ENCODE measurements at places on chromosomes 1 and 21.

- DNase-seq: no peak
Measured at GRCh38 chr21:46126309-46127238, 28.7 kb downstream of the COL6A2 start.

GRCh38 chr21:42980312-42981213 is 6.2 kb downstream of the PKNOX1 start:
- DNase-seq: no peak

- DNase-seq: no peak
Measured at GRCh38 chr1:30197639-30198450, 525.5 kb downstream of the MATN1 start.

DNA sequence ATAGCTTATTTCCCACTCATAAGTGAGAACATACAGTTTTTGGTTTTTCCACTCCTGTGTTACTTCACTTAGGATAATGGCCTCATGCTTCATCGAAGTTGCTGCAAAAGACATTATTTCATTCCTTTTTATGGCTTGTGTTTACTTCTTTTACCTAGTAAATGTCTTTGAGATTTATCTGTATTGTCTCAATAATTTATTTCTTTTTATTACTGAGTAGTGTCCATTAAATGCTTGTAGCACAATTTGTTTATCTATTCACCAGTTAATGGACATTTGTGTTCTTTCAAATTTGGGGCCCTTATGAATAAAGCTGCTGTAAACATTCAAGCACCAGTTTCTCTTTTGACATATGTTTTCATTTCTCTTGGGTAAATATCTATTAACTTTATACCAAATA is 86.0 kb downstream of the UCHL5 start:
- DNase-seq: no peak

- DNase-seq: no peak
Measured at GRCh38 chr1:173330149-173330951, 123.2 kb upstream of the TNFSF4 start.

DNA sequence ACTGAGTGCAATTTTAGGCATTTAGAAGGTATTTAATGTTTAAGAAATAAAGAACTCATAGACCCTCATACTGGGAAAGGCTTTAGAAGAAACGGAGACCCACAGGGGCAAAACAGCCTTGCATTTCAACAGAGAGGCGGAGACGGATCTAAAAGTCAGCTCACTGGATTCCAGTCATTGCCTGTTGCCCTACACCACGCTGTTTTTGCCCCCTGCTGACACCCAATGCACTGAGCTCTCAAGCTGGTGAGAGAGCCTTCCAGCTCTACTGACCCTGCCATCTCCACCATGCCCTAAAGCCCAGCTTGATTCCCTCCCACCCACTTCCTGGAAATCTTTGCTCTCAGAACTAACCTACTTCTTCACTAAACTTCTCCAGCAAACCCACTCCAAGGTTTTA is 7.2 kb upstream of the TRAF3IP3 start:
- DNase-seq: no peak

DNA sequence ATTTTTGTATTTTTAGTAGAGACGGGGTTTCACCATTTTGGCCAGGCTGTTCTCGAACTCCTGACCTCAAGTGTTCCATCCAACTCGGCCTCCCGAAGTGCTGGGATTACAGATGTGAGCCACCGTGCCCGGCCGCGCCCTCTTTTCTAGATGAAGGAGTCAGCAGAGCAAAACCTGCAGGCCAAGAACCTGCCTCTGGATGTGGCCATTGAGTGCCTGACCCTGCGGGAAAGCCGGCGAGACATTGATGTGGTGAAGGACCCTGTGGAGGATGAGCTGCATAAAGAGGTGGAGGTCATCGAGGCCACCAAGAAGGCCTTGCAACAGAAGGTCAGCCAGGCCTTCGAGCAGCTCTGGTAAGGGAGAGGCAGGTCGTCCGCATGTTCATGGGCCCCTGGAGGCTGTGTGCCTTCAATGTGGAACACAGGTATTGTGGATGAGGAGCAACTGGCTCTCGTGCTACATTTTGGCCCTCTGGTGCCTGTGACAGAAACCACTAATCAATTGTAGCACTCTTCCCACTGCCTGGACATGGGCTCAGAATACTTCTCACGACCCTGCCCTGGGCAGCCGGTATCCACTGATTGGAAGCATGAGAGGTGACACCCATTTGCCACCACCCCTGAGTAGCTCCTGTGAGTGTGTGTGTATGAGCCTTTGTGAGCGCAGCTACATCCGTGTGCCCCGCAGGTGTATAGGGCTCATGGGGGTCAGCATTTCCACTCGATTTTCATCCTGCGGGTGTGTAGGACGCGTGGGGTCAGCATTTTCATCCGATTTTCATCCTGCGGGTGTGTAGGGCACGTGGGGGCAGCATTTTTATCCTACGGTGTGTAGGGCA is 2.0 kb downstream of the TEKT2 start:
- DNase-seq: no peak

DNA sequence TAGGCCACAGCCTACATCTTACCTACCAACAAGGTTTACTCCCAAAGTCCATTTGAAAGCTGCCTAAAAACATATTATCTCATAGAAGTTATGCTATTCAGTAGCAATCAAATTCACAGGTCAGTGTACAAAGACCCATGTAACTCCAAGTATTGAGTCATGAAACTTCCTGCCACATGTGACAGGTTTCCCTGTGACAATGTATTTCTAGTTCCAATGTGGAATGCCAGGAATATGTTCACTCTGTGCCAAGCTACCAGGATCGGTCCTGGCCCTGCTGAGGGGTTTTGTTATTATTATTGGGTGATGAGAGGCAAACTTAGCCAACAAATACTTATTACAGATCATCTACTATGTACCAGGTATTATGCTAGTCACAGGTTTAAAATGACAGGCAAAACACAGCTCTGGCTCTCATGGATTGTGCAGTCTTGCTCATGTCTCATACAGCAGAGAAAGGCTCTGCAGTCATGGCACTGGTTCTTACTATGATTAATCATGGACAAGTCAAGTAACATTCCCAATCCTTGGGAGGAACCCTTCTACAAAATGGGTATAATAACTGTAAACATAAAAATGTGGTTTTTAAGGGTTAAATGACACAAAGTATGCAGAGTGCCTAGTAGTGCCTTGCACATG is 22.5 kb downstream of the DPH5 start:
- no peak for DNase-seq

DNA sequence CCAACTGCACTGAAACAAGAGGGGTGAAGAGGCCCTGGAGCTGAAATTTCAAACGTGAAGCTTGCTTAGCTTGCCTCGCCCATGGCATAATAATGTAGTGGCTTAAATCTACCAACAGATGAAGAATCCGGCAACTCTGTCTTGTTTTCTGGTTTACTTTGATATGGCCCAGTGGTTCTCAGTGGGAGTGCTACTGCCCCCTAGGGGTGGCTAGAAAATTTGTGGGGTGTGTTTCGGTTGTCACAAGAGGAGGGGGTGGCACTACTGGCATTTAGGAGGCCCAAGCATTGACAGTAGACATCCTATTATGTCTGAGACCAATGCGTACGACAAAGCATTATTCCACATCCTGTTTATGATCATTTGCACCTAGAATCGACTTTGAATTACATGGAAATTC is 51.9 kb upstream of the C8B start:
- no peak for DNase-seq

DNA sequence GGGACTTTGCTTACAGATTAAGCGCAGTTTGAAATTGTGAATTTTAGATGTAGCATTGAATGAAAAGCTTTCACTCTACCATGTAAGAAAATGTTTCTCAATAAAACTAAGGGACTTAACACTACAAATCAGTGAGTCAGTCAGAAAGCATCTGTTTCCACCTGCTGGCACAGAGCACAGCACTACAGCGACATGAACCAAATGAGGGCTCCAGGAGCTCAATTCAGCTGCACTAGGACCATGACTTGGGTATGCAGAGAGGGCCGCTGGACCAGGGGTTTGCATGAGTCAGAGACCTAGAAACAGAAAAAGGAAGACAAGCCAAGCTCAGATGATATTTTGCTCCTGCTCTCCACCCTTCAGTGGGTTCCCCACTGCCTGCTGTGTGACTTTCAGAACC is 5.2 kb downstream of the SUSD4 start:
- no peak for DNase-seq

DNA sequence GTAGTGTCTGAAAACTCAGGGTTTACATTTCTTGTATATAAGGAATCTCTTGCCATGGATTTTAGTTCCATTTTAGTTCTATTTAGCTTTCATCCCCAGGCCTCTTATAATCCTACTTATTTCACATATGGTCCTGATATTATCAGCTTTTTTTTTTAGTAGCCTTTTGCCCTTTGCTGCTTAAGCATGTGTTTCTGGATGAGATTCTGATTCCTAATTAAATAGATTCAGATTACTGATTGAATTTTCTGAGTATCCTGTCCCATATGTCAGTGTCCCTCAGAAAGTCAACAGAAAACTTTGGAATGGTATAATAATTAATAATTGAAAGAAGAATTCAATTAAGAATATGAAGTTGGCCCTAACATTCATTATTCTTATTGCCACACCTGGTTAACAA is 134.7 kb upstream of the HOOK1 start:
- no peak for DNase-seq

- DNase-seq: no peak
Measured at GRCh38 chr1:66506393-66506687, 27.6 kb upstream of the SGIP1 start.

DNA sequence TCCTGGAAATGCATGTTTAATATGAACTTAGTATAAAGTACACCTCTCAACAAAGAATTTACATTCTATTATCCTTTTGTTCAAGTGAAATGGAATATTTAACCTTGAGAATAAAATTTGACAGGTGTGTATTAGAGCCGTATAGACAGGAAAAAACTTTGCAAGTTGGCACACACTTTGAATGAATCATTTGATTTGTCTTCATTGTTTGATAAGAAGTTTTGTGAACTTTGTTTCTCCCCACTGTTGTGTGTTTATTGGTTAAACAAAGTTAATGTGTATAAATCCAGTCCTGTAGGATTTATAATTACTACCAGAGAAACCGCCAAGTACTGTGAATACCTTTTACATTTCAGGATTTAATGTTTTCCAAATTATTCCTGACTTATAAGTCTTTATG is 2.0 kb downstream of the SYDE2 start:
- DNase-seq: no peak

Data from CD4-positive, alpha-beta T cell treated with Interleukin-10 for 1 hour (primary cell).